ENCODE measurements at places on chromosomes 2 and 18.

- no peak for DNase-seq
Measured at GRCh38 chr2:174970092-174970491, 35.1 kb downstream of the CHN1 start.

DNA sequence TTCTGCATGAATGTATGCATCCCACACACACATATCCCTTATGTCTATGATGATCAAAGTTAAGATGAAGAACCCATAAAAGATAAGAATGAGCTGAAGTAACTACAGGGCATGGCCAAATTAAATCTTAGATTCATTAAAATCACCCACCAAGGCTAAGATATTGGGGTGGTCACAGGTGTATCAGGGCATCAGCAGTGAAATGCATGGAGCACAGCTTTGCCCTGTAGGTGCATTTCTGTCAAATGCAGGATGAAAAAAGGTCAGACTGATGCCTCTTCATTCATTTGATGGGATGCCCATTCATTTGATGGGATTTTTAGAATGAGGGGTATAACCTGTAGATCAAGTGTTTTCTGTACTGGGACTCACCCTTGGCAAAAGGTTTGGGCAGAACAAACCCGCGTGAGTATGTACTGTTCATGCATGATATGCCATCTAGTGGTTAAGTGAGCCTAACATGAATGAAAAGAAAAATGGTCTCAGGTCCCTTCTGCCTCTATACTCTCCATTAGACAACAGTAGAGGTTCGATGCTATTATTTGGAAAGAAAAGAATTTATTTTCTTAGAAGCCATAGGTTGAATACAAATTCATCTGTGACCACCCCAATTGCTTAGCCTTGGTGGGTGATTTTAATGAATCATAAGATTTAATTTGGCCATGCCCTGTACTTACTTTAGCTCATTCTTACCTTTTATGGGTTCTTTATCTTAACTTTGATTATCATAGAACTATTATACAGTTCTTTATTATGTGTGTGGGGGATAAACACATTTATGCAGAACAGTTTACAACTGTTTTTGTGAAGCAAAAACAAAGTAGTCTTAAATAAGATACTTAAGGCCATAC, 43.2 kb upstream of the NOSTRIN start:
- DNase-seq: no peak

- no peak for DNase-seq
Measured at GRCh38 chr2:227592694-227593387, 5.9 kb upstream of the SCYGR2 start.

- DNase-seq: no peak
Measured at GRCh38 chr2:51722311-51722710, 690.4 kb upstream of the NRXN1 start.

DNA sequence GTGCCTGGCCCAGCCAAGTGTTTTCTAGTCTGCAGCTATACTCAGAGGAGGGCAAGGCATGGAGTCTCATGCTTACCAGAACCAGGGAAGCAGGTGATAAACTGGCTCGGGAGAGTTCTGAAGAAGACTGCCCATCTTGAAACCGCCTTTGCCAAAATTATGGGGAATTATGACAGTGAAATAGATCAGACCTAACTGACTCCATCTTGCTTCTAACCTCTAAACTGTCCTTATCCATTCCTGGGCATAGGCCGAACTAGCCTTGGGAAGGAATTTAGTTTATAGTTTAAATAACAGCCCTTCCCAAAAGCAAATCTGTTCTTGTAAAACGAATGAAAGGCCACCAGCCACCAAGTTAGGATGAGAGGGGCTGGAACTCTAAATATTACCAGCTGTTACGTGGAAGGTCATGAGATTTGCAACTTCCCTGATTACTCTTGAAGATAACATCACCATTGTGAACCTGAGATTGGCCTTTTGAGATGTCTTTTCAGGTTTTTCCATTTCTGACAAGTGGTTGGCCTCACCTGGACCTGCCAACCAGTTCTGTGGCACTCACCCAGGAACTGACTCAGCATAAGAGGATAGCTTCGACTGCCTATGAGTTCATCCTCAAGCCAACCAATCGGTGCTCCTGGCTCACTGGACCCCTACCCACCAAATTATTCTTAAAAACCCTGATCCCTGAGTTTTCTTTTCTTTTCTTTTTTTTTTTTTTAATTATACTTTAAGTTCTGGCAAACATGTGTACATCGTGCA, 23.4 kb downstream of the CHCHD5 start:
- no peak for DNase-seq

- DNase-seq: no peak
Measured at GRCh38 chr2:28363686-28364280, 28.9 kb upstream of the FOSL2 start.

GRCh38 chr2:201496785-201497184, 45.2 kb downstream of the STRADB start:
- no peak for DNase-seq

GRCh38 chr18:62524440-62525200, 1.8 kb downstream of the ZCCHC2 start:
- peak; percentile 53 for DNase-seq

- DNase-seq: no peak
Measured at GRCh38 chr2:134679745-134680144, 39.1 kb downstream of the TMEM163 start.

- DNase-seq: no peak
Measured at GRCh38 chr2:240815761-240816583, 4.0 kb downstream of the KIF1A start.

- no peak for DNase-seq
Measured at GRCh38 chr2:39435741-39436591, 1.1 kb downstream of the MAP4K3 start.

- no peak for DNase-seq
Measured at GRCh38 chr2:227759411-227760118, 13.9 kb downstream of the SCYGR8 start.

- no peak for DNase-seq
Measured at GRCh38 chr2:210768329-210768910, 212.0 kb downstream of the CPS1 start.

DNA sequence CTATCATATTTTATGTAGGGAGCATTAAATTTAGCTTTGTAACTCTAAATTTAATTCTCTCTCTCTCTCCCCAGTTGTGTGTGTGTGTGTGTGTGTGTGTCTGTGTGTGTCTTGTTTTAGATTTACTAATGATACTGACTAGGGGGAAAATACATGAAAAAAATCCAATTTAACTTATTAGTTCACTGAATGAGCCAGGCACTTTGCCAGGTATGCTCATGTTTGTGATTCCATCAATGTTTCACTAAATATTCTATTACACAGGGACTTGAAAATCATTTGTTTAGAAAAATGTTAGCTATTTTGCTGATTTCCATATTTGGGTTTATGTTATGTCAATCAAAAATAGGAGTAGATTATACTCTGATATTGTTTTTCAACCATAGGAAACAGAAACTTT, 203.7 kb upstream of the ZNF804A start:
- no peak for DNase-seq

DNA sequence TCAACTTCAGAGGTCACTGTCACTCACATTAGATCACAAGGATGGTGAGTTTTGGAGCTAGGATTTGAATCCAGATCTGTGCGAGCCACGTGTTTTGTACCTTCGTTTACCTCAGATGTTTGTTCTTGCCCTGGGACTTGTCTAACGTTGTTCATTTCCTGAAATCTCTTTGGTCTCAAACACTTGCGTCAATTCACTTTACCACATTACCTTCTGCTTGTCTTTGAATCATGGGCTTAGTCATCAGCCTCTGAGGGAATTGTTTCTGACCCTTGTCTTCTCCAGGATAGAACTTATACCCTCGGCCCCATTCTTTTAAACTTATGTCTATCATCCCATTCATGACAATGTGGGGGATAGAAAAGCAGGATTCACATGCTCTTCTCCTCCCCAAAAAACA, 282.7 kb downstream of the DCDC2C start:
- DNase-seq: no peak

DNA sequence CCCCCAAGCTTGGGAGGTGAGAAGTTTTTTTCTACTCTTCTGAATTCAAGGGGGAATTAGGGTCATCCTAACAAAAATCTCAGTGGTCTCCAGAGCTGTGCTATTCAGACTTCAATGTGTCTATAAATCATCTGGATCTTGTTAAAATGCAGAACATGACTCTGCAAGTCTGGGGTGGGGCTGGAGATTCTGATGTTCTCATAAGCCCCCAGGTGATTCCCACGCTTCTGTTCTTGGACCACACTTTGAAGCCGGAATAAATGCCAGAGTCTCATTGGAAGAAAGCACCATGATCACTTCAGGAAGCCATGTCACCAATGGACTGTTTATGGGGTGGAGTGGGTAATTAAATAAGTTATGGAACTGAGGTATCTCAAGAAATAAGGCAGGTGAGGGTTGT, 22.2 kb upstream of the SLC16A14 start:
- no peak for DNase-seq

- no peak for DNase-seq
Measured at GRCh38 chr2:127115471-127116199, 8.7 kb upstream of the BIN1 start.

- no peak for DNase-seq
Measured at GRCh38 chr2:168645696-168646338, 156.6 kb upstream of the NOSTRIN start.

GRCh38 chr2:223297788-223298187, 245.8 kb downstream of the KCNE4 start:
- DNase-seq: no peak

Data from posterior cingulate gyrus (tissue), 11 donors.